ENCODE measurements at places on chromosomes 2 and 18.

GRCh38 chr2:21404137-21404536 lies 280.4 kb downstream of the TDRD15 start:
- no peak for ATAC-seq

DNA sequence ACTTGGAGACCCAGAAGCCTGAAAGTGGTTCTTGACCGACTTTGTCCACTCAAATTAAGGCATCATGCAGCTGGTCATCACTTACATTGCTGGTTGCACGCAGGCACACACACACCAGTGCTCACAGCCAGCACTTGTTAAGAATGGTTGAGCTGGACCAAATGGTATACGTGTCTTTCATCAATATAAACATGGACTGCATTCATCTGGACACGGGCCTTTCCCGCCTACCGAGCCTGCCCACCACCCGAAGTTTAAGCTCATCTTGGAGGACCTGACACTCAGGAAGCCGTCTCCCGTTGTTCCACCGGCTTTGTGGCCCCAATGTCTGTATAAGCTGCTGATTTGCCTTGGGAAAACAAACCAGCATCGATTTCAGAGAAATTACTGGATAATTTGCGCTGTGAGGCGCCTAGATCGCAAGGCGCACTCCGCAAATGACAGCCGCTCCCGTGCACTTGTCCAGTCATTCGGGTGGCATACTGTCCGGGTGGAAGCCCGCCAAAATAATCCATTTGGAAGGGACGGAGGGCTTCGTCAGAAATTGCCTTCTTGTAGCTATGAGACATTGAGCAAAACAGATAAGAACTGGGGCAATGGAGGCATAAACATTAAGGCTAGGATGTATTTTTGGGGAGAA lies 40.1 kb upstream of the AKAIN1 start:
- ATAC-seq = peak; percentile 15

GRCh38 chr2:38605298-38605830 lies 2.6 kb upstream of the HNRNPLL start:
- no peak for ATAC-seq

DNA sequence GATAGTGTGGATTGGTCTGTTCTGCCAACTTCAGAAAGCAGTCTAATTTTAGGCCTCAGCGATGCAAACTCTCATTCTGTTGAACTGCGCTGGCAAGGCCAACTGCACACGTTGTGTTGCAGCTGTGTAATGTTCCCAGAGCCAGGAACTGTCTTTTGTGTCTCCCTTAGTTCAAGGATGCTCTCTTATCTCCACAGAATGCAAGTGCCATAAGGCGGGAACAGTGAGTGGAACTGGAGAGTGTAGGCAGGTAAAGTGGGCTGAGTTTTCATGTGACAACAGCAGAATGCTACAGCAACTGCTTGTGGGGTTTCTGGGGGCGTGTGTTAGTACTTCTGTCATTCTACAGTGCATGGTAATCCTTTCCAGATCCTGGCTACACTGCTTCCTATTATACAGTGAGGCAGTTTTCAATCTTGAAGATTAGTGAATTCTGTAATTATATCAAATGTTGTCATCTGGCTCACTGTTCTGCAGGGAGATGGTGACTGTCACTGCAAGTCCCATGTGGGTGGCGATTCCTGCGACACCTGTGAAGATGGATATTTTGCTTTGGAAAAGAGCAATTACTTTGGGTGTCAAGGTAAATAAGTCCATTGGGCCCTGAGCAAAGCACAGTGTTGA lies 125.8 kb downstream of the LAMA3 start:
- no peak for ATAC-seq

GRCh38 chr2:237403024-237403882 lies 10.7 kb downstream of the COL6A3 start:
- ATAC-seq = no peak

DNA sequence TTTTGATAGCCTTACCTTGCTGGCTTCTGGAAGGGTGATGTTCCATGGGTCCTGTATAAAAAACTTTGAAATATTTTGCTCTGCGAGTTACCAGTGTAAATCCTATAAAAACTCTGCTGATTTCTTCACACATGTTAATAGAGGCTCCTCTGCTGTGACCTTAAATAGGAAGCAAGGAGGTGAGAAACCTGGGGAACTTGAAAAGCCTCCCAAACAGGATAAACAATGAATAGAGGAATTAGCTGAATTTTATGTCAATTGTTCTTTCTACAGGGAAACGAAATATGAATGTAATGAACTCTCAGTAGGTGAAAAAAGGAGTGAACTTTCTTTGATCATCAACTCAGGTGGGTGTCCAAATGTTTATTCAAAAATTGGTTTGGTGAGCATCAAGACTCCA lies 10.8 kb upstream of the CCL20 start:
- no peak for ATAC-seq

DNA sequence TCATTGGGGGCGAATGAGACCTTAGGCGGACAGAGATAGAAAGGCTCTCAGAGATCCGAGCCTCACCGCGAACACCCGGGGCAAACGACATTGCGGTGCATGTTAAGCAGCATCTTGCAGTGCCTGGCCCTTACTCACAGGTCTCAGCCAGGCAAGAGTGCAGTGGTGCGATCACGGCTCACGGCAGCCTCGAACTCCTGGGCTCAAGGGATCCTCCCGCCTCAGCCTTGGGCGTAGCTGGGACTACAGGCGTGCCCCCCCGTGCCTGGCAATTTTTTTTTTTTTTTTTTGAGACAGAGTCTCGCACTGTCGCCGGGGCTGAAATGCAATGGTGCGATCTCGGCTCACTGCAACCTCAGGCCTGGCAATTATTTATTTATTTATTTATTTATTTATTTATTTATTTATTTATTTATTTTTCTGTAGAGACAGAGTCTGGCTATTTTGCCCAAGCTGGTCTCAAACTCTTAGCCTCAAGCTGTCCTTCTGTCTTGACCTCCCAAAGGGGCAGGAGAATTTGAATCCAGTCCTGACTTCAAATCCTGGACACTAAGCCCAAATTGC lies 1.3 kb downstream of the LAMA3 start:
- no peak for ATAC-seq

DNA sequence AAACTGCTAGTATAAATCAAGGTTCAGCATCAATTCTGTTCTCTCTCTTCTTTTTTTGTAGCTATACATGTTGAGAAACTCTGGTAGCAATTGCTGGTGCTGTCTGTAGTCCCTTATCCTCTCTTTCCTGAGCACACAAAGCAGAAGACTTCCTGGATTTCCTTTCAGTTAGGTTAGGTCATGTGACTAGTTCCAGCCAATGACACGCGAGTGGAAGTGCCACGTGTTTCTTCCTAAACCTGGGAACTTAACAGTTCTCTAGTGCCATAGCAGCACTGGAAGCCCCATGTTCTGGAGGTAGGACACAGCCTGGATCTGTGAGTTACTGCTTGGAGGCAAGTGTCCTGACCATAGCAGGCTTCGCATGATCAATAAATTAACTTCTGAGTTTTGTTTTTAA lies 125.9 kb downstream of the PLA2R1 start:
- no peak for ATAC-seq

Measured in activated CD4-positive, CD25-positive, alpha-beta regulatory T cell treated with anti-CD3 and anti-CD28 coated beads, Interleukin-2, amount 50 U/mL, for 24 hours (primary cell).